ENCODE measurements at places on chromosomes 3 and 15. TPM values are rescaled to one million over a fixed set of nuclear protein-coding genes. Genes with fewer than 3 reads are reported as not detected.

The CLDN1 gene
- 10.7 TPM for total RNA-seq

The ZNF654 gene
- 12.1 TPM for total RNA-seq

The WNT7A gene
- total RNA-seq = 0.08 TPM

The RASGRP1 gene
- total RNA-seq = 29.3 TPM

The B3GNT5 gene
- total RNA-seq = 1.3 TPM

The WHAMM gene
- 4.2 TPM for total RNA-seq

The FAM3D gene
- not detected for total RNA-seq

The XCR1 gene
- 0.13 TPM for total RNA-seq

The SPESP1 gene
- total RNA-seq = not detected

The IQCF2 gene
- not detected for total RNA-seq

The SCAMP2 gene
- 101 TPM for total RNA-seq

The CA12 gene
- total RNA-seq = 0.11 TPM

The GOLGA6A gene
- not detected for total RNA-seq

The CKMT1A gene
- not detected for total RNA-seq

The CADM2 gene
- total RNA-seq = not detected

The CD276 gene
- total RNA-seq = 3.0 TPM

The KCNAB1 gene
- not detected for total RNA-seq

The SIN3A gene
- 63.6 TPM for total RNA-seq

The SCAANT1 gene
- total RNA-seq = 1.7 TPM

The ESYT3 gene
- total RNA-seq = not detected

The ZPLD1 gene
- total RNA-seq = not detected

The TMEM42 gene
- total RNA-seq = 13.8 TPM

The DUOXA2 gene
- total RNA-seq = not detected

The MYRIP gene
- total RNA-seq = 0.08 TPM

The PHC3 gene
- 31.0 TPM for total RNA-seq

The FMN1 gene
- total RNA-seq = 0.05 TPM

The SLC24A5 gene
- not detected for total RNA-seq

The MYLK gene
- 1.6 TPM for total RNA-seq

The VWA5B2 gene
- total RNA-seq = not detected

The NR1I2 gene
- total RNA-seq = 0.90 TPM

The MYZAP gene
- total RNA-seq = not detected

The PRSS50 gene
- not detected for total RNA-seq

The ERC2 gene
- 0.16 TPM for total RNA-seq

The NPAP1 gene
- not detected for total RNA-seq

The IMPG2 gene
- total RNA-seq = 0.11 TPM

The RTP3 gene
- total RNA-seq = not detected

The SAMMSON gene
- not detected for total RNA-seq

The ZBED2 gene
- 0.32 TPM for total RNA-seq

The ROPN1 gene
- total RNA-seq = not detected

The GOLGA6D gene
- total RNA-seq = not detected

The DGKG gene
- 4.7 TPM for total RNA-seq

The FBXO40 gene
- total RNA-seq = not detected

The SH3GL3 gene
- total RNA-seq = not detected

The ITPKA gene
- total RNA-seq = 0.64 TPM

The TAGLN3 gene
- total RNA-seq = not detected

The IL17RB gene
- total RNA-seq = 2.2 TPM

Data from GM12878 (cell line).